ENCODE measurements at places on chromosomes 16 and 17.

- no peak for DNase-seq
Observed at GRCh38 chr16:6969594-6969993, 363.1 kb upstream of the RBFOX1 start.

DNA sequence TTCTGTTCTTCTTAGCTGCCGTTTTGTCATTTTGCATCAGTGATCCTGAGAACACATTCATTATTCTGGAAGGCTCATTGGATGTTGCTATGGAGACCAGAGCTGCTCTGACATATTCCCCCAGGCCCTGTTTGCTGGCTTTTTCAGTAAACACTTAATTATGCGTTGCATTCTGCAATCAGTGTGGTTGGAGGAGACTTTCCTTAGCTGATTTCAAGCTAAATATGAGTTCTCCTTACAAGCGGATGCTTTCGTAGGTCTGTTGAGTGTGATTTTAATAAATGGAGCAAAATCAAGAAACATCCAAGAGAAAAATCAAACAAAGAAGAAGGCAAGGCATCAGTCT, 38.2 kb upstream of the NUDT7 start:
- no peak for DNase-seq

DNA sequence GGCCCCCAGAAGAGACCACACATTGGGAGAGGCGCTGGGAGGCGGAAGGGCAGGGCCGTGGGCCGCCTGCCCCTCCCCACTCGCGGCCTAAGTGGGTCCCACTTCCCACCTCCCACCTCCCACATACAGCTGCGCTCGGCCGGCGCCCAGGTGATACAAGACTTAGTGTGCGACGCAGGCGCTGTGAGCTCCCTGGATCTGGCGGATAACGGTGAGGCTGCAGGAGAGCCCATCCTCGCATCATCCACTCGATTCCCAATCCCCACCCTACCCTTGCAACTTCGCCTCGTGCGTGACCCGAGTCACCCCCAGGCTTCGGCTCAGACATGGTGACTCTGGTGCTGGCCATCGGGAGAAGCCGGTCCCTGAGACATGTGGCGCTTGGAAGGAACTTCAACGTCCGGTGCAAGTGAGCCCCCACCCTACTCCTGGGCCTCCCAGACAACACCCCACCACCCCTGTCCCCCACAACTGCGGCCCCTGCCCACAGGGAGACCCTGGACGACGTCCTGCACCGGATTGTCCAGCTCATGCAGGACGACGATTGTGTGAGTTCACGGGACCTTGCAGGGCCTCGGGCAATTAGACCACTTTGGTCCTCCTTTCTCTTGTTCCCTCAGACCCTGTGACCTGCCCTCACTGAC, 3.9 kb downstream of the CARMIL2 start:
- DNase-seq: no peak

GRCh38 chr16:3640207-3640606, 14.3 kb upstream of the DNASE1 start:
- no peak for DNase-seq
